ENCODE measurements at places on chromosomes 7 and 10.
A peak's percentile ranks its signal among the peaks of the same experiment; 100 is the strongest.

GRCh38 chr7:21767300-21767900 lies 178.3 kb downstream of the CDCA7L start:
- DNase-seq, result peak; percentile 75

- no peak for DNase-seq
These were observed 269.2 kb downstream of the BAMBI start for GRCh38 chr10:28946479-28946878.

DNA sequence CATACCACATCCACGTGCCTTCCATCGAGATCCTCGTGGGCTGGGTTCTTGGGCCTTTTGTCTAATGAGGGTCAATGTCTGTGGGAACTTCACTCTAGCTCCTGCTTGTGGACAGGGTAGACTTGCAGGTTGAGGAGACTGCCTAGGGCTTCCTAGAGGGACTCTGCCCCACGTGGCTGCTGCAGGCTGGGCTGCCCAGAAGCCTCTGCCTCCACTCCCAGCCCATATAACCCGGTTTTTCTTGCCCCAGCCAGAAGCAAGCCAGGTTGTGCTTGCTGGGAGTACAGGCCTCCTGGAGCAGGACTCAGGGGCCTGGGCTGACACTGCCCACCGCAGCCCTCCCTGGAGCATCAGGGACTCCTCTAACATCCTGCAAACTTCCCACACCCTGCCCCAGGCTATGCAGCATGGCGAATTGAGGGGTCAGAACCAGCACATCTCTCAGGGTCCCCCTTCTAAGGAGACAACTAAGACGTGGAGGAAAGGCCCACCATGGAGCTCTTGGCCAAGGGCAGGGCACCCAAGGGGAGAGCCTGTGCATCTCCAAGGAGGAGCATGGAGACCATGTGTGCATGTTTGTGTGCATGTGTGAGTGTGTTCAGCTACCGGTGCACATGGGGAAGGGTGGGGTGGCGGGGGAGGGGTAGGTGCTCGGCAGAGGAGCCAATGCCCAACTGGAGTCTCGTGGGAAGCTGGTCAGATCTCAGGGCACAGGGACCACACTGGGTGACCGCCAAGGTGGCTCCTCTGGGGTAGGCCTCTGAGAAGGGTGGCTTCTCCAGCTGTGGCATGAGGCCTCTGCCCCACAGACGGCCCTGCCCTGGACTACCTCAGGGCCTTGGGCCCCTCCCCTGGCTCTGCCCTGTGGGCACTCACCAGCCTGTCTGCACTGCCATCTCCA lies 62.6 kb downstream of the RASGEF1A start:
- no peak for DNase-seq

DNA sequence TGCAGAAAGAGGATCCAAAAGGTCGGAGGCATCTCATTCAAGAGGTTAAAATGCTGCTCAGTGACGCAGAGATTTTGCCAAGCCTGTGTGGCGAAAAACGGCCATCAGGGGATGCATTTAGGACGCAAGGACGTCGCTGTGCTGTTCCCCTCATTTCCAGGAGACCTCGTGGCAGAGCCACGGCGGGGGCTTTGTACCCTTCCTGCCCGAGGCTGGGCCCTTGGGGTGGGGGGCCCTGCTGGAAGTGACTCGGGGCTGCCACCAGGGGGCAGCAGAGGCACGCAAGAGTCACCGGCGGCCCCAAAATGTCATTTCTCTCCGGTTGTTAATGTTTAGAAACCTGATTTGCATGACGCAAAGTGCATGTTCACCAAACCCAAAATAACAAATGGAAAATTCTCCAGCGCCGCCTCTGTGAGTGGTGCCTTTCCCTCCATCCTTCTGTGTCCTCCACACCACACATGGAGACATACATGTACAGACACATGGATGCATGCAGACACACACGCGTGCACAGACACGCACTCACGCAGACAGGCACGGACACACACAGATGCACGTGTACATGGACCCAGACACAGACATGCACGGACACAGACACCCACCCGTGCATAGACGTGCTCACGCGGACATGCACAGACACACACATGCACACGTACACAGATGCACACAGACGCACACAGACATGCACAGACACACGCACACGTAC lies 51.0 kb upstream of the NKX6-2 start:
- DNase-seq, result peak; percentile 64

DNA sequence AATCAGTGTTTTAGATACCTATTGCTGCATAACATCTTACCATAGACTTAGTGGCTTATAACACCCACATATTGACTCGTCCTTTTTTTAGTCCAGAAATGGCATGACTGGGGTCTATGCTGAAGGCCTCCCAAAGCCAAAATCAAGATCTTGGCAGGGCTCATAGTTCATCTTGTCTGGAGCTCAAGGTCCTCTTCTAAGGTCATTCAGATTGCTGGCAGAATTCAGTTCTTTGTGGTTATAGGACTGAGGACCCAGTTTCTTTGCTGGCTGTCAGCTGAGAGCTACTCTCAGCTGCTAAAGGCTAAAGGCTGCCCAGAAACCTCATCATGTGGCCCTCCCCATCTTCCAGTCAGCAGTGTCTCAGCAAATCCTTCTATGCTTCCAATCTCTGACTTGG lies 165.5 kb downstream of the FAM107B start:
- DNase-seq, result no peak

GRCh38 chr10:107442035-107442505 lies 277.6 kb upstream of the SORCS1 start:
- DNase-seq, result no peak

Data from common myeloid progenitor, CD34-positive (primary cell).